Inflammatory macrophage treated with lipopolysaccharide for 4 hours (primary cell): ENCODE measurements at places on chromosomes 2 and 18.

- DNase-seq: peak; percentile 86
These were observed 10.7 kb downstream of the BABAM2 start for GRCh38 chr2:27901234-27901633.

- peak; percentile 11 for DNase-seq
These were observed 83.7 kb downstream of the TMEM131 start for GRCh38 chr2:97911922-97912575.

- no peak for DNase-seq
These were observed 69.0 kb upstream of the OTOS start for GRCh38 chr2:240209493-240209892.

DNA sequence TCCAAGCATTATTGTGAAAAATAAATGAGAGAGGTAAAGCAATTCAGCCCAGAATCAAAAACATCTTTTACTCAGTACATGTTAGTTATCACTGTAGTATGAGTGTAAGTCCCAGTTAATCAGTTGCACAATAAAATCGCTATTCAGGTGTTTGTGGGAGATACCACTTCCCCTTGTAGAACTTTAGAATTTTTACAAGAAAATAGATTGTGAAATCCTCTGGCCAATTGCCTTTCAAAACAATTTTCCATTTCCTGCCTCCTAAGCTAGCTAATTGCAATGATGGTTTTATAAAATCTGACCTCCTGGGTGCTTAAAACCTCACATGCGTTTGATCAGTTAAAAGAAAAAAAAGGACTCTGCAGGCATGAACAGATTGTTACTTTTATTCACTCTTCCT, 332.5 kb downstream of the PID1 start:
- no peak for DNase-seq

DNA sequence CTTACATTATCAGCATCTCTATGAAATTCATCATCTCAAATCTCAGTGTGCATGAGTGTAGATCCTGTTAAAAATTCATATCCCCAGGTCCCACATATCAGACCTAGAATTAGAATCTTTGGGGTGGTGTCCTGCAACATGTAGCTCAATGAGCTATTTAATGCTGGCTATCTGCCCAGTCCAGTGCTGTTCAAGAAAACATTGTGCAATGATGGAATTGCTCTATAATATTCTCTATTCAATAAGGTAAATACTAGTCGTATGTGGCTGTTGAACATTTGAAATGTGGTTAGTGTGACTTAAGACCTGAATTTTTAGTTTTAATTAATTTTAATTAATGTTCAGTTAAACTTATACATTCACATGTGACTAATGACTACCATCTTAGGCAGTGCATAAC, 127.4 kb downstream of the NOL4 start:
- DNase-seq: no peak

- DNase-seq: no peak
These were observed 171.7 kb upstream of the MYCN start for GRCh38 chr2:15768615-15769014.

DNA sequence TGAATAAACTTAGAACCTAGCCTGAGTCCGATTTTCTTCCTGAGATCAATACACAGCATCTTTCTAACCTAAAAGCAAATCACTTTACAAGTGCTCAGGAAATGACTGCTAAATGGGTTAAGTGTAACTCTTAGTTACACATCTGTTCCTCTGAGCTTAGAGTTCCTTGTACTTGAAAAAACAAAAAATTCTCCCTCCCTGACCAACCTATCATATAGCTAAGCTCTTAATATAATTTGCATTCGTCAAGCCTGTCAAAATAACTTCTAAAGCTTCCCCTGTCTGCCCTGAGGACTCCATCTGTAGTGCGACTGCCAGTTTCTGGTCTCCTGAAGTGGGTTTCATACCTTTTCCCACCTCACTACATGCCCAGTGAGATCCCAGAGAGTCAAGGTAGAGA, 190.4 kb downstream of the NCK2 start:
- DNase-seq: no peak
